ENCODE measurements at places on chromosomes 7 and 10. TPM values are rescaled to one million over a fixed set of nuclear protein-coding genes. Genes with fewer than 3 reads are reported as not detected.

The LHFPL3 gene
- polyA plus RNA-seq = 1.0 TPM

The FAM13C gene
- 36.1 TPM for polyA plus RNA-seq

The PDE1C gene
- 3.7 TPM for polyA plus RNA-seq

The OR2F1 gene
- polyA plus RNA-seq = 0.17 TPM

The RAMP3 gene
- polyA plus RNA-seq = 17.9 TPM

The ARF5 gene
- polyA plus RNA-seq = 207 TPM

The NPY gene
- polyA plus RNA-seq = 0.30 TPM

The ALDH18A1 gene
- 56.5 TPM for polyA plus RNA-seq

The FAM3C gene
- polyA plus RNA-seq = 69.7 TPM

The CLIP2 gene
- polyA plus RNA-seq = 27.2 TPM

The DGKB gene
- polyA plus RNA-seq = 0.27 TPM

The AKR1C8 gene
- not detected for polyA plus RNA-seq

The MGMT gene
- polyA plus RNA-seq = 25.5 TPM

The CACNA2D1 gene
- 18.2 TPM for polyA plus RNA-seq
